ENCODE measurements at places on chromosomes 4 and X.

DNA sequence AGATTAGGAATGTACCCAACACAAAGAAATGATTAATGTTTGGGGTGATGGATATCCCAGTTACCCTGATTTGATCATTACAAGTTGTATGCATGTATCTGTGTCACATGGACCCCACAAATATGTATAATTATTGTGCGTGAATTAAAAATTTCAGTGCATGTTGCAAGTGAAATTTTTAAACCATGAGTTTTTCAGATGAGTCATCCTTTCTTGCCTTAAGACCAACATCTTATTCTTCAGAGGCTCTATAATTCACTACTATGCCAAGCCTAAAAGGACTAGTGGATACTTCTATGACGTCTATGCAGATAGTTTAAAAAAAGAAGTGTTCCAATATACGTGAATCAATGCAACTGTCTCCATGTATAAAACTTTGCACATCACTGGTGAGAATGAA, 113.0 kb upstream of the SH3RF1 start:
- no peak overlapping the region for H3K27ac ChIP-seq
- DNase-seq, result no peak
- no peak overlapping the region for H3K4me3 ChIP-seq
- no peaks in the 10 kb centered on the region for H3K27me3 ChIP-seq
- no peaks in the 10 kb centered on the region for H3K4me1 ChIP-seq
- peaks cover 4% of the 10 kb centered on the region for H3K36me3 ChIP-seq

- no peaks in the 10 kb centered on the region for H3K36me3 ChIP-seq
- no peak overlapping the region for H3K4me3 ChIP-seq
- no peaks in the 10 kb centered on the region for H3K4me1 ChIP-seq
- H3K27me3 ChIP-seq, result no peaks in the 10 kb centered on the region
- no peak overlapping the region for H3K27ac ChIP-seq
These were observed 332.0 kb downstream of the NKX6-1 start for GRCh38 chr4:84167093-84167492.

DNA sequence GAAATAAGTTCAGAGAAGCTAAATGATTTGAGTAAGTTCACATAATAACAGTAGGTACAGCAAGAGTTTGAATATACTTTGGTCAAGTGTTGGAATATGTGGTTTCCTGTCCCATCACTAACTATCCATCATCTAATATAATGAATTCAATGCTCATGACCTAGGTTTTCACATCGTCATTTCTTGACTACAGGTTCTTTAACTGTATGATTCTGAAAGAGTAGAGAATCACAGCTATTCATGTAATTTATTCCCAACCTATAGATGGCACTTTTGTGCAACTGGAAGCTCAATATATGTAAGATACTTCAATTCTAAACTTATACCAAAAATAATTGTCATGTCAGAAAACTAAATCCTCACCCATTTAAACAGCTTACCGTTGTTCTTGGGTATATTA, 53.1 kb downstream of the TIGD2 start:
- H3K27me3 ChIP-seq, result peaks cover 6% of the 10 kb centered on the region
- H3K36me3 ChIP-seq, result no peaks in the 10 kb centered on the region
- H3K27ac ChIP-seq, result no peak overlapping the region
- no peaks in the 10 kb centered on the region for H3K4me1 ChIP-seq
- no peak for DNase-seq

DNA sequence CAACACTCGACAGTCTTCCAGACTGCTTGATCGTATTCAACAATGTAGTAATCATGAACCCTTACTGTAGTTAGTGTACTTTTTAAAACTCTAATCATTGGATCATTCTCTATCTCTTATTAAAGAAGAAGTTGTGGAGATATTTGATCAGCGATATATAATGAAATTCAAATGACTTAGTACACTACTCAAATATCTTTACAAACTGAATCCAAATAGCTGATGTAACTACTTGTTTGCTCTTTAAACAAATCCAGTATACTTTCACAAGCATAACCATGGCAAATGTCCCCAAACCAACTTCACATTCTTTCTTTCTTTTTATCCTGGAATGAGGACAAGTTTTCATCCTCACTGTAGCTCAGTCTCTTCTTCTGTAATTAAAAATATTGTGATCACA, 1569.9 kb upstream of the ADGRL3 start:
- no peak overlapping the region for H3K4me3 ChIP-seq
- DNase-seq, result no peak
- peaks cover 14% of the 10 kb centered on the region for H3K36me3 ChIP-seq
- H3K4me1 ChIP-seq, result no peaks in the 10 kb centered on the region

- no peak for DNase-seq
- no peaks in the 10 kb centered on the region for H3K27me3 ChIP-seq
- peaks cover 16% of the 10 kb centered on the region for H3K4me1 ChIP-seq
These were observed 21.0 kb downstream of the NUDT6 start for GRCh38 chr4:122901247-122902010.

Measured in natural killer cell treated with Interleukin-12 subunit alpha and Interleukin-12 subunit beta and Interleukin-15 and Interleukin-18, amount 100 ng/mL, for 72 hours (primary cell).